ENCODE measurements at places on chromosomes 12 and 14.

- no peak for DNase-seq
Measured at GRCh38 chr12:121582583-121583333, 1.9 kb upstream of the KDM2B start.

DNA sequence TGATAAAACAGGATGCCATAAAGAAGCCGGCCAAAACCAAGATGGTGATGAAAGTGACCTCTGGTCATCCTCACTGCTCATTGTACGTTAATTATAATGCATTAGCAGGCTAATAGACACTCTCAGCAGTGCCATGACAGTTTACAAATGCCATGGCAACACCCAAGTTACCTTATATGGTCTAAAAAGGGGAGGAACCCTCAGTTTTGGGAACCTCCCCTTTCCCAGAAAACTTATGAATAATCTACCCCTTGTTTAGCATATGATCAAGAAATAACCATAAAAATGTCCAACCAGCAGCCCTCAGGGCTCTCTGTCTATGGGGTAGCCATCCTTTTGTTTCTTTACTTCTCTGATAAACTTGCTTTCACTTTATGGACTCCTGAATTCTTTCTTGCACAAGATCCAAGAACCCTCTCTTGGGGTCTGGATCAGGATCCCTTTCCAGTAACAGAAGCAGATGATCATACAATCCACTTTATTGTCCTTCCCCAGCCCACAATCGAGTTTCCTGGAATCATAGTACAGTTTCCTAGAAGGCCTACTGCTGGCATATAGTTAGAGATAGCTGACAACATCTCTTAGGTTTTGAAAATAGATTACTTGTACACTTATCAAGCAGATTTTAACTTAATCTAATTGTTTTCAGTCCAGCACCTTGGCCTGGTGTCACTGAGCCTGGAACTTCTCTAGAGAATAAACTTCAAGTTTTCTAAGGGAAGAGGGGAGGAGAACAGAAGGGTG lies 266.7 kb upstream of the HMGA2 start:
- no peak for DNase-seq

DNA sequence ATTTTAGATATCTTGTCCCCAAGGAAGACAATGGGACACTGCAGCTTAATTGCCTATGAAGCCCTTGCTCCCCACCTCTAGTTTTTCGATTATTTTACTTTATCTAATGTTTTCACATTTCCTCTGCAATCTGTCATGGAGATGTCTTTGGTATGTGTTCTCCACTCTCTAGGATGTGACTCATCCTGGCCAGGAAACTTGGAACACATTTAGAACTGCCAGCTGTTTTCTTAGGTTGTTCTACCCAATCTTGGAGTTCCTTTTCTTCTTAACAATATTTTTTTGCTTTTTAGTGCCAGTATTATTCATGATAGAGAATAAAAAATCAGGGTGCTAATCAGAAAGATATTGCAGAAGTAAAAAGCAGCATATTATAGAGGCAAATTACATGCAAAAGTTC lies 101.7 kb upstream of the CLEC14A start:
- DNase-seq = no peak

- DNase-seq = no peak
Measured at GRCh38 chr12:67019070-67019469, 250.1 kb upstream of the CAND1 start.

- DNase-seq = no peak
Measured at GRCh38 chr12:125549171-125549570, 483.9 kb downstream of the AACS start.

- no peak for DNase-seq
Measured at GRCh38 chr12:66388517-66388916, 86.2 kb downstream of the HELB start.

DNA sequence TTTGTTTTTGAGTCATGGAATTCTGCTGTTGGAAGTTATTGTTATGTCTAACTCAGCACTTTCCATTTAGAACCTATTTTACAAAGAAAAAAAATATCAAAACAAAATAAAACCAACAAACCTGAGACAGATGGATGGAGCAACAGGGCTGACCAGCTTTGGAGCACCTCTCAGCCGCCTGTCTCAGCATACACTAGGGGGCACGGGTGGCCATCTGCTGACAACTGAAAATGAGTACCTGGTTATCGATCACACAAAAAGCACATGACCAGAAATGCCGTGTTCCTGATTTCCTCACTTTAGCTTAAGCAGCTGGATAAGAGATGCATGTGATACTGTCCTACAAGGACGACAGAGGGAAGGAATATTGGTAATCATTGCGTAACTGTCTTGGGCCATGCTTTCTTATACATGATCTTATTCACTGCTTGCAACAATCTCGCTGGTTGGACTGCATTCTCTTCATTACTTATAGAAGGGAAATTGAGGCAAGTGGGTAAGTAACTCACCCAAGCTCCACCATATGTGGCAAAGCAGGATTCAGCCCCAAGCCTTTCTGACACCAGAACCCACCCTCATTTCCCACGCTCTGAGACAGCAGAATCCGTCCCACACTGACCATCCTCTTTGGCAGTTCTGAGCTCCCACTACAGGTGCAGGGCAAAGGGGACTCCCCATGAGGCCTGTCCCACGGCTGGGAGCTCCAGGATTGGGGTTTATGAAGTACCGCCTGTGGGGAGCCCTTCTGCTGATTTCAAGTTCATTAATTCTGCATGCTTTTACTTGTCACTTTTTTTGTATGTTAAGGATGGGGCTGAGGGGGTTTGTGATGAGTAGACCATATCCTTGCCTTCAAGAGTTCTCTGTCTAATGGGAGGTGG lies 43.5 kb downstream of the C14orf132 start:
- DNase-seq = no peak

DNA sequence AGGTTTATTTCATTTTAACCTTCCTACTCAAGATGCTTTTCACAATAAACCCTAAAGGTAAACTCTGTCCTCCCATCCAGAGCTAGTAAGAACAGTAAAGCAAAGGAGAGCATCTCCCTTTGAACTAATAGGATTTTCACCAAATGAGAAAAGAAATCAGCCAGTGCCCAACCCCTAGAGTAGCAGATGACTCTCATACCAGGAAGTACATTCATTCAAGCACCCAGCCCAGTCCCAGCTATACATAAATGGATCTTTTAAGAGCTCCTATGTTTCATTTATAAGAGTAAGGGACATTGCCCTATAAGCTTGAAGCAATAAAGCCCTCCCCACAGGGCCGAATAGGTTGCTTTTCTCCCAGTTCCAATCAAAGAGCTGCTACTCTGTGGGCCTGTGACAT lies 7.6 kb downstream of the BAZ2A start:
- DNase-seq = no peak

DNA sequence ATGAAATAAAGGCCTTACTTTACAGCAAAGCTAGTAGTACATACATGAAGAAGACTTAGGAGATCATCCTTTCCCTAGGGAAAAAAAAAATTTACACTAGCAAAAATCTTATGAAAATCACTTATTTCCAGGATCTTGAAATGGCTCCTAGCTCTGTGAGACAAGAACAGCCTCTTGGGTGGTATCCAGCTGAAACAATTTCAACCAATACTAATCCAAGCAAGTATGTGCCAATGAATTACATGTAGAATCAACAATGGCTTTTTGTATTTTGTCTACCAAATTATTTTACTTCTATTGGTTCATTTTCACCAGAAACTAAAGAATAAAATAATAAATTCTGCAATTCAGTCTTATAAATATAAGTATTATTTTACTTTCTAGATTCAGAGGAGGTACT lies 2.7 kb upstream of the SLCO1A2 start:
- no peak for DNase-seq

DNA sequence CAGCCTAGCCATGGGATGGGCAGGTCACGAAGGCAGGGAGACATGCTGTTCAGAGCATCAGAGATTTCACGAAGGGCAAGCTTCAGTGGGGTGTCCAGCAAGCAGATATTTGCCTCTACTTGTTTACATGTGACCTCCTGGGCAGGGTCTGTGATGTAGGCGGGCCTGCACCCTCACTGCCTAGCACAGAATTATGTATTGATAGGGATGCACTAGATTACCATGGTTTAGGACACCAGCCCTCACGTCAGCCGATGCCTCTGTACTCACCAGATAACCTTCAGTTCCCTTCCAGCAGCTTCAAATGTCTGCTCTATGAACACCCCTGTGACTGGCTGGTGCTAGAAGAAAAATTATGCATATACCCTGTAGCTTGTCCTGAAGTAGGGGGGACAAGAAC lies 5.1 kb upstream of the EIF5 start:
- no peak for DNase-seq

DNA sequence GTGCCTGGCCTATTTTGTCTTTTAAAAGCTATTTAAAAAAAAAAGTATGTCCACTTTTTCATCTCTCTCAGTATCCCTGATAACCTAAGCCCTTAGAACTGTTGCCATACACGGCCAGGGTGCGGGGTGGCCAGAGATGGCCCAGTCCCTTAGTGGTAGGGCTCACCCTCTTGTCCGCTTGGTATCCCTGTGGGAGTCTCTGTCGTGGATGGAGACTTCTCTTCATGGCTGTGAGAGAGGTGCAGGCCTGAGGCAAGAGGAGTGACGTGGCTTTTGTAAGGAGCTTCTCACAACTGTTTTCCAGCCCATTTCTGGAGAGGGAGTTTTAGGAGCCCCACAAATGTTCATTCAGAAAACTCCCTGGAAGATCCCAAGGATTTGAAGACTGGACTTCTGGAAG lies 26.8 kb downstream of the XRCC3 start:
- DNase-seq = no peak

GRCh38 chr14:51855234-51855633 lies 5.2 kb upstream of the GNG2 start:
- DNase-seq = no peak

DNA sequence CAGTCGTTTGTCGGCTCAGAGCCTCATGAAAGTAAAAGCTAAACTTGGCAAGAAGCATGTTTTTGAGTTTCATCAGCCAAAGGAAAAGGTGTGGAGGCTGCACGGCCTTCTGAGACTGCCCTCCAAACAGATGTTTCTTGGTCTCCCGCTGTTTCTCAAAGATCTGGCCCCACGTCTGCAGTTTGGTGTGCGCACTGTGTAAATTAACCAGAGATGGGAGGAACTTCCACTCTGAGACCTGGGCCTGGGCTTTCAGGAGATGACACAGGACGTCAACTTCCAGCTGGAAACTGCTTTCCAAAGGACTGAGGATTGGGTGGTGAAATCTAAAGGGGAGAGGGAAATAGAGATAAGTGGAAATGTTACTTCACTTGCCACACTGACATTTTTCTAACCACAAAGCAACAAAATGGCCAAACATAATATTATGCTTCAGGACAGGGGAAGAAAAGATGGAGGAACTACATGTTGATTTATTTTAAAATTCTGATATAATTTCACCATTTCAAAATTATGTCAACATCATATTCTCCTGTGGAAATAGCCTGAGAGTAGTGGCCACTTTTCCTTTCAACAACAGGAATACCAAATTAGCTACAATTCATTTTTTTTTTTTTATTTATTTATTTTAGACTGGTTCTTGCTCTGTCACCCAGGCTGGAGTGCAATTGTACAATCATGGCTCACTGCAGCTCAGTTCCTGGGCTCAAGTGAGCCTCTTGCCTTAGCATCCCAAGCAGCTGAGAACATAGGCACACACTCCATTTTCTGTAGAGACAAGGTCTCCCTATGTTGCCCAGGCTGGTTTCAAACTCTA lies 27.6 kb downstream of the KICS2 start:
- no peak for DNase-seq

DNA sequence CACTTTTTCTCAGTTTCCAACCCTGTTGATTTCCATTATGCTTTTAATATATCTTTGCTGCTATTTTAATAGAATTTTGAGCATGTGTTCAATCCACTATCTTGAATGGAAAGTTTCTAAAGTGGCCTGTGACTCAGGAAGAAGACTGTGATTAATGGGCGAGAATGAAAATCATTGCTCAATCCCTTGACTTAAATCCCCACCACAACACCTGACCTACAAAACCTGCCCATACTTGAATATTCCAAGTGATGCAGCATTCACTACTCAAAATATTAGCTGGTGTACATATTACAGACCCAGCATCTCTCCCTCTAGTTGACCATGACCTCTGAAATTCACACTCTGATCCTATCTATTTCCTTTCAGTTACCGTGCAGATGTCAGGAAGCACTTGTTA lies 1.3 kb upstream of the OAS3 start:
- DNase-seq = no peak

- no peak for DNase-seq
Measured at GRCh38 chr14:55051165-55051422, 353 bp upstream of the MAPK1IP1L start.

DNA sequence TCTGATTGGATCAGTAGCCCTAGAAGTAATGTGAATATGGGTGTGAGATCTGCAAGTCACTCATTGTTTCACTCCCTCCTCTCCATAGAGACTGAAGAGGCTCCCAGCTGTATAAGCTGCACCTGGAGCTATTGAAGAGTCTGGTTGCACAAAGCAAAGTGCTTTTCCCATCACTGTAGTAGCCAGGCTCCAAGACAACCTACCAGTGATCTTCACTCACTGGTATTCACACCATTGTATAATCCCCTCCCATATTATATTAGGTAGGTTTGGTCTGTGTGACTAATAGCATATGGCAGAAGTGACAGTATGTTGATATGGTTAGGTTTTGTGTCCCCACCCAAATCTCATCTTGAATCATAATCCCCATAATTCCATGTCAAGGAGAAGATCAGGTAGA lies 64.4 kb downstream of the ZFC3H1 start:
- no peak for DNase-seq

GRCh38 chr14:39984323-39984722 lies 552.1 kb upstream of the FBXO33 start:
- no peak for DNase-seq

- no peak for DNase-seq
Measured at GRCh38 chr12:132282031-132282949, 47.1 kb downstream of the GALNT9 start.

Measured in hematopoietic multipotent progenitor cell (in vitro differentiated cells).